Astrocyte of the spinal cord (primary cell): ENCODE measurements at places on chromosomes 2 and 18.

GRCh38 chr2:170973225-170973491 is 44.1 kb downstream of the GORASP2 start:
- no peak for DNase-seq

DNA sequence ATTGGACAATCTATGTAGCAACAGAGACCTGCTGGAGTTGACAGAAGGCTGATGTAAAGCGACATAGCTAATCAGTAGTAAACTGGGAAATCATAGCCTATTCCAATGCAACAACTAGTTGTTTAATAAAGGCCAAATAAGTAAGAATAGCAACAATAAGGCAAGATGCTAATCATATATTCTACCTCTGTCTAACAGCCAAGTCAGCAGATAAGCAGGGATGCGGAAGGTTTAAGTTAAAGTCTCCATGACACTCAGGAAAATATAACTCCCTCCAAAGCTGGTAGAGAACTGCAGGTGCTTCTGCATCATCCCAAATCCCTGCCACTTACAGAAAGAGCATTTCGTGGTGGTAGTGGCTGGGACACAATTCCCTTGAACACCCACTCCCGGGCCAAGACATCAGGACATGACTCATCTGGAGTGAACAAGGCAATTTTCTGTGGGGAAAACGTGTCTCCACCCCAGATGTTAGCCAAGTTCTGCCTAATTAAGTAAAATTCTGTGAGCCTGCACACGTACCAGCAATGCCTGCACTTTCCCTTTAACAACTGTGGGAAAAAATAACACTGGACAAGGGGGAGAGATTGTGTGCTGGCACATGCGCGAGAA is 413.6 kb upstream of the ID2 start:
- peak; percentile 22 for DNase-seq

- DNase-seq, result peak; percentile 44
Observed at GRCh38 chr2:206158563-206159345, 490 bp downstream of the NDUFS1 start.

DNA sequence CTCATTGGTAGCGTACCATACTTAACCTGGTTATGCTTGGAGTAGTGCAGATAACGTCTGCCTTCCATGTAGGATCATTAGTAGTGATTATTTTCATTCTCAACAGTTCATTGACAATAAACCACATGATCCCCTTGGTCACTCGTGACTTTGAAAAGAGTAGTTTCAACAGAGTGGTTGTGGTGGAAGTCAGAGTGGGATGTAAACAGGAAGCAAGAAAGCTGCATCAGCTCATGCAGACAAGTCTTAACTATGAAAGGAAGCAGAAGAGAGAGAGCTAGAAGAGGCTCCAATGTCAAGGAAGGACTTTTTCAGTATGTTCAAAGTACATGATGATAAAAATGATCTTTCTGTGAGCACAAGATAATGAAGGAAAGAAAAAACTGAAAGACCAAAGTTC is 287.4 kb downstream of the MBD2 start:
- DNase-seq, result no peak

DNA sequence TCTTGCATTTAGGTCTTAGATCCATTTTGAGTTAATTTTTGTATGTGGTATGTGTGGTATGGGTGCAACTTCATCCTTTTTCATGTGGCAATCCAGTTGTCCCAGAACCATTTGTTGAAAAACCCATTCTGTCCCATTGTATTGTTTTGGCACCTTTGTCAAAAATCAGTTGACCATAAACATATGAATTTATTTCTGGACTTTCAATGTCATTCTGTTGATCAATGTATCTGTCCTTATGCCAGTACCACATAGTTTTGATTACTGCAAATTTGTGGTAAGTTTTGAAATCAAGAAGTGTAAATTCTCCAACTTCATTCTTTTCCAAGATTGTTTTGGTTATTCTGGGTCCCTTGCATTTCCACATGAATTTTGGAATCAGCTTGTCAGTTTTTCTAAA is 16.6 kb upstream of the ZNF396 start:
- DNase-seq, result no peak

DNA sequence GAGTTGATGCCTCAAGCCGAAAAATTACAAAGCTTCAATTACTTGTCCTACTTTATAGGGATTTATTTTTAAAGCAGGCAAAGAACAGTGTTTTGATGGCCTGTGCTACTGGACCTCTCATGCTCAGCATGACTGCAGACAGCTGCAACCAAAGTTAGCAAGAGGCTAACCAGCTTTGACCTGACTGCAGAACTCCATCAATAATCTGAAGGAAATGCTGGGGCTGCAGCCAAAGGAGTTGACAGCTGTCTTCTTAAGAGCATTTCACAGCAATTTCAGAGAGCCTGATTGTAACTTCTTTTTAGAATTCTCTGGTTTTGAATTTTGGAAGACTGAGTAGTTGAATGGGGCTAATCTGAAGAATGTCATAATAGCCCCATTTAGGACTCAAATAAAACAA is 46.5 kb upstream of the SESTD1 start:
- peak; percentile 60 for DNase-seq

DNA sequence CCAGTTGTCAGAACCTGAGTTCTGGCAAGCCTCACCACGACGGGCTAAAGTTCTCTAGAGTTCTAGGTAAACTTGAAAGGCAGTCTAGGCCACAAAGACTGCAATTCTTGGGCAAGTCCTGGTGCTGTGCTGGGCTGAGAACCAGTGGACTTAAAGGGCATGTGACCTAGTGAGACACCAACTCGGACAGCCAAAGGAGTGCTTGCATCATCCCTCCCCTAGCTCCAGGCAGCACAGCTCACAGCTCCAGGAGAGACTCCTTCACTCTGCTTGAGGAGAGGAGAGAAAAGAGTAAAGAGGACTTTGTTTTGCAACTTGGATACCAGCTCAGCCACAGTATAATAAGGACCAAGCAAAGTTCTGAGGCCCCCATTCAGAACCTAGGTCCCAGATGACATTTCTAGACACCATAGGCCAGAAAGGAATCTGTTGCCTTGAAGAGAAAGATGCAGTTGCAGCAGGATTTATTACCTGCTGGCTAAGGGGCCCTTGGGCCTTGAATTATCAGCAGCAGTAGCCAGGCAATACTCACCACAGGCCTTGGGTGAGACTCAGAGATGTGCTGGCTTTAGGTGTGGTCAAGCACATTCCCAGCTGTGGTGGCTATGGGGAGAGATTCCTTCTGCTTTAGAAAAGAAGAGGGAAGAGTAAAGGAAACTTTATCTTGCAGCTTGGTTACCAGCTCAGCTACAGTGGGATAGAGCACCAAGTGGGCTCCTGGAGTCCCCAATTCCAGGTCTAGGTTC is 51.8 kb downstream of the UPP2 start:
- no peak for DNase-seq

GRCh38 chr18:71849407-71849806 is 694.7 kb downstream of the CBLN2 start:
- no peak for DNase-seq

- DNase-seq, result peak; percentile 92
Observed at GRCh38 chr2:46036929-46037328, 260.3 kb upstream of the EPAS1 start.

DNA sequence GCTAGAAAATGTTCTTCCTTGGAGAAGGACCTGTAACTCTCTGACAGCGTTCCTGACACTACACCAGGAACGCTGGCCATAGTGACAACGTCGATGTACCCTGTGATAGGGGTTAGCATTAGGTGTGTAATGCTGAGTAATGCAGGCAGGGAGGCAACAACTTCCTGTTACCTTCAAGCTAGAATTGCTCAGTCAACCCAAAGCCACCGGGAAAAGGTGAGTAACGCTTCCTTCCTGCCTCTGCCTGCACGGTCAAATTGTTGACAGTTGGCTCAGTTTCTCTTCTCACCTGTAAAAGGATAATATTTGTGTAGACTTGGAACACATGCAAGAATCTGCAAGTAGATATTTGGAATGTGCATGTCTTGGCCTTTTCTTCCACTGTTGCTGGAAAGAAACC is 12.7 kb downstream of the FAM110C start:
- no peak for DNase-seq

DNA sequence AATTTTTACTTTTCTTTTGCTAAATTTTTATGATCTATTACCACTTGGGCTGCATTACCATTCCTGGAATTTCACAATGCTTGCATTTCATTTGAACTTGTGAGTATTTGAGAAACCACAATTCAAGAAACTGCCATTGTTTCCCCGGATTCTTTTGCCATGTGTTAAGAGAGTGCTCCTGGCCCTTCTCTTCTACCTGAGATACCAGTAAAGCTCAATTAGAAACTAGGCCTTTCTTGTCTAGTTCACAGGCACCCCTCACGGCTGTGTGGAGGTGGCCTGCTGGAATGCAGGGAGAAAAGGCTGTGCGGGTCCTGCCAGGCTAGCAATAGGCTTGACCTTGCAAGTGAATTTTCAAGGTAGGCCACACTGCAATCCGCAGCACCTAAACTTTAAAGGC is 40.8 kb downstream of the ZEB2 start:
- peak; percentile 55 for DNase-seq

- no peak for DNase-seq
Observed at GRCh38 chr18:69957747-69958146, 10.1 kb upstream of the CD226 start.

GRCh38 chr2:20391951-20392699 is 41.5 kb upstream of the PUM2 start:
- DNase-seq, result no peak

- peak; percentile 57 for DNase-seq
Observed at GRCh38 chr18:489244-490023, 11.1 kb downstream of the COLEC12 start.

- peak; percentile 78 for DNase-seq
Observed at GRCh38 chr2:212052412-212053159, 486.0 kb downstream of the ERBB4 start.

- no peak for DNase-seq
Observed at GRCh38 chr2:215105607-215106354, 32.6 kb downstream of the ABCA12 start.

GRCh38 chr2:159828738-159829137 is 30.7 kb upstream of the CD302 start:
- no peak for DNase-seq
